ENCODE measurements at places on chromosomes 7 and 10. TPM values are rescaled to one million over a fixed set of nuclear protein-coding genes. Genes with fewer than 3 reads are reported as not detected.

The BBS9 gene
- 14.1 TPM for total RNA-seq

The FAM25G gene
- total RNA-seq: not detected

The NPY4R gene
- 0.58 TPM for total RNA-seq

The GIGYF1 gene
- 25.8 TPM for total RNA-seq

The ASB4 gene
- total RNA-seq: 0.71 TPM

The MAP3K8 gene
- 13.1 TPM for total RNA-seq

The EMX2 gene
- 0.26 TPM for total RNA-seq

The FEZF1 gene
- total RNA-seq: not detected

The LRRN3 gene
- 9.9 TPM for total RNA-seq

The ABCB1 gene
- total RNA-seq: 5.2 TPM

The INMT gene
- total RNA-seq: 47.7 TPM

The CRHR2 gene
- total RNA-seq: 0.44 TPM

The TAS2R4 gene
- total RNA-seq: 0.35 TPM

The ZC3HAV1L gene
- total RNA-seq: 7.3 TPM

The GATA3 gene
- total RNA-seq: 2.1 TPM

The OPN1SW gene
- not detected for total RNA-seq

The SKIDA1 gene
- 2.0 TPM for total RNA-seq

Measured in left cardiac atrium (tissue), 4 donors.